ENCODE measurements at places on chromosomes 2 and 18.

DNA sequence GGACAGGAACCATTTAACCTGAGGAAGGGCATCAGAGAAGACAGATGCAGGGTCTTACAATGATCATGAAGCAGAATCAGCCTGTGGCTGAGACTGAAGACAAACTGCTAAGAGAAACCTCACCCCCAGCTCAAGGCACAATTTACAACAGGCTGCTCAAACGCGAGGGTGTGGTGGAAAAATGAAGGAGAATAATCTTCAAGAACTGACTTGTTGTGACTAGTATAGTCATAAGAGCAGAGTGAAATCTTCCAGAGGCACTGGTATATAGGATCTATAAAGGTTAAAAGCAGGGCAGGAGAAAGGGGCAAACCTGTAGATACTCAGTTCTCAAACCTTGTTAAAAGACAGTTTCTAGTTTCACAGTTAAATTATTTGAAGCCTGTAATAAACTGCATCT, 1155.8 kb upstream of the TMEFF2 start:
- no peak for DNase-seq

- peak; percentile 68 for DNase-seq
Measured at GRCh38 chr18:31684279-31685096, at the start of gene B4GALT6. Gene B4GALT6 (minus strand): TSS chr18:31684581. CDS start chr18:31684426, 155 bp downstream.

- DNase-seq, result peak; percentile 62
Measured at GRCh38 chr18:48997985-48998831, 47.4 kb upstream of the SMAD7 start.

GRCh38 chr2:236584521-236585384, 15.1 kb downstream of the ACKR3 start:
- DNase-seq, result no peak

DNA sequence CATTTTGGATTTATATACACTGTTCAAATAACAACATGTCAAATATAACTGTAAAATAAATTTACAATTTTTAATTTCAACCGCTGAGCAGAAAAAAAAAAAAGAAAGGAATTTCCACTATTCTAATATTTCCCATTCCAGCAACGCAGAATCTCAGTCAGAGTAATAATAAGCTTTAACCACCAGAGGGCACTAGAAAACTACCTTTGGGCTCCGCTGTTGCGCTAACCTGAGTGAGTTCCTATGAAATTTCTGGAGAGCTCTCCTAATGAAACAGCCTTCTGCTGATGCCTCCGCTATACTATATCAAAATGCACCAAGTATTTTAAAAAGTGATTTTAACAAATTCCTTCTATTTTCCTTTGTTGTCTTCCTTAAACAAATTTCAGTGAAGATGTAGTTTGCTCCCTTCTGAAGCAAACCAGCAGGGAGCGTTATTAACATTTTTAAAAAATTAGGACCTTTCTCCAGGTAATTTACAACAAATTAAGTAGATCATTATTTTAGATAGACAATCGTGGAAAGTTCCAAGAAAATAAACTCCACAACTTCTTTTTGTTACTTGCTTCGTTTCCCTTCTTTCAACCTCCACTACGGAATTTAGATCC, 23.0 kb downstream of the ERMN start:
- DNase-seq, result peak; percentile 74

DNA sequence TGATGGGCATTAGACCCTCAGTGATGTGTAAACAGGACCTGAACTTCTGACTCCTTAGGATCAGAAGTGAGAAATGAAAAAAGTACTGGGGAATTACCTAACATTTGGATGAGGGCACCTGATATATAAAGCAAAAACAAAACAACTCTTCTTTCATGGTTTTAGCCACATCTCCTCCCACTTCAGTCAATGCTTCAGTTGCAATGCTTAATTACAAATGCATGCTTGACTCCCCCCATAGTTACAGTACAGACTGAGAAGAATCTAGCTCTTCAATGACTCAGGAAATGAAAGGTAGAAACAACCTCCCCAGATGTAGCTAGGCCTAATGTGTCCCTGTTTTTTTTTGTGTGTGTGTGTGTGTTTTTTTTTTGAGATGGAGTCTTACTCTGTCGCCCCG, 276.8 kb upstream of the POU3F3 start:
- no peak for DNase-seq

DNA sequence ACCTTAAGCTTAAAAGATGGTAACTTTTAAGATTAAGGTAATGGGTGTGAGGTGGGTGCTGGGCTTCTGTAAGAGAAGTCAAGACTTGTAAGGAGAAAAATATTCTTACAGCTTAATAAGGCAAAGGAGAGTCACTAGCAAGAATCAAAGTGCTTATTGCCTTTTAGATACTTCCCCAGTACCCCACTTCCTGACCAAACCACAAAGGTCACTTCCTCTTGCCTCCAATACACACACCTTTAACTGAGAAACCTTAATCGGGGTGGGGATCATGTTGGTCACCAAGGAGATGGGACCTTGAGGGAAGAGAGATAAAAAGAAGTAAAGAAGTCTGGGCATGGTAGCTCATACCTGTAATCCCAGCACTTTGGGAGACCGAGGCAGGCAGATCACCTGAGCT, 10.6 kb upstream of the ATG16L1 start:
- no peak for DNase-seq
